Activated T-cell treated with anti-CD3 and anti-CD28 coated beads for 1 hour (primary cell): ENCODE measurements at places on chromosomes 6 and 20.

DNA sequence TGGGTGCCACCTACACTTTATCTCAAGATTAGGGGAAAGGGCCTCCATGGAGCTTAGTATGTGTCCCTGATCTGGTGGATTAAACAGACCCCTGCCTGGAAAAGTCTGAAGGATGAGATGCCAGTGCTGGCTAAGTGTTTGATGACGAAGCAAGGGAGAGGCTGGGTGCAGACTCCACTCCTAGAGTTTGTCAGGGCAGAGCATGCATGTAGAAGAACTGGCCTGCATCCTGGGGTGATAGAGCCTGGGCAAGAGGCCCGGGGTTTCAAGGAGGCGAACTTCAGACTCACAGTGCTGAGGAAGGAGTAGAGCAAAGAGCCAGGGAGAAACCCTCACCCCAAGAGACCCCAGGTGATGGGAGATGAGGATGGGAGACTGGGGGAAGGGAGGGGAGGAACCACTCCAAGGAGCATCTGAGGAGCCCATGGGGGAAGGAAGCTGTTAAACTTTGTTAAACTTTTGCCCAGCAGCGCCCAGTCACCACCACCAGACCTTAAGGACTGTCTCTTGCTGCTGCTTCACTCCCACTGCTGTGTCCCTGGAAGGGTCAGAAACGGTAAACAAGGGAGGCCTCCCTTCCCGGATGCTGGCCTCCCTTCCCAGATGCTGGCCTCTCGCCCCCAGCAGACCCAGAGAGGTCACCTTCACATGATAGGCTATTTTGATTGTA, 61.6 kb downstream of the RPRD1B start:
- no peak for DNase-seq

DNA sequence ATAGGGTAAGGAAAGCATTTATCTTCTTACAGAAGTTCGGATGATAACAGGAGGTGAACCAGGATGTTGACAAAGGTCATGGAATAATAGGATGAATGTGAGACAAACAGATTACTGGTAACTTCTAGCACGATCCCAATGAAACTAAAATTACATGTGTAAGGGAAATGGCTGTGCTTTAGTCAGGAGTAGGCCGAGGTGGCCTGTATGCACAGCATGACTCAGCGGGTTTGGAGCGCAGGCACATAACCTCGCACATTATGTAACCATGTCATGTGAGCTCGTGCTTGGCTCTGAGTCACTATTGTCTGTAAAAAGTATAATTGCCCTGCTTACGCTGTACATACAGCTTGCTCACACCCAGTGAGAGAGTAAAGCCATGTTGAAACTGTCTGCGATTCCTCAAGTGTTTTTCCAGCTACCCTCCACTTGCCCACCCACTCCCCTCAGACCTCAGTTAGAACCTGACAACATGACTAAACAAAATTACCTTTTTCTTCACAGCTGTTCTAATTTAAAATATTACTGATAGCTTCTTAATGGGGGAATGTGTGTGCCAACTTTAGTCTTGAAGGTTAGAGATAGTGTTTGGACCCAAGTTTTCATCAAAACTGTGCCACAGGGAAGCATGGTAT, 8.2 kb downstream of the CYB5R4 start:
- no peak for DNase-seq

DNA sequence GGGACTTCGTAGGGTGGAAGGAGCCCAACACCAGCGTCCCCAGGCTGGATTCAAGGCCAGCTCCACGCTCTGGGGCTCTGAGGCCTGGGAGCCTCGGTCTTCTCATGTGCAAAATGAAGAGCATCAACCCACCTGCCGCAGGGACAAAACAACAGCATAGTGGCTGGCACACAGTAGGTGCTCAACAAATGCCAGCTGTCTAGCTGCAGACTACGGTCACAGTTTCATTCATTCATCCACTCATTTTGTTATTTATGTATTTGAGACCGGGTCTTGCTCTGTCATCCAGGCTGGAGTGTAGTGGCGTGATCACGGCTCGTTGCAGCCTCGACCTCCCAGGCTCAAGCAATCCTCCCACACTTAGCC, 60.7 kb downstream of the CEBPB start:
- no peak for DNase-seq

DNA sequence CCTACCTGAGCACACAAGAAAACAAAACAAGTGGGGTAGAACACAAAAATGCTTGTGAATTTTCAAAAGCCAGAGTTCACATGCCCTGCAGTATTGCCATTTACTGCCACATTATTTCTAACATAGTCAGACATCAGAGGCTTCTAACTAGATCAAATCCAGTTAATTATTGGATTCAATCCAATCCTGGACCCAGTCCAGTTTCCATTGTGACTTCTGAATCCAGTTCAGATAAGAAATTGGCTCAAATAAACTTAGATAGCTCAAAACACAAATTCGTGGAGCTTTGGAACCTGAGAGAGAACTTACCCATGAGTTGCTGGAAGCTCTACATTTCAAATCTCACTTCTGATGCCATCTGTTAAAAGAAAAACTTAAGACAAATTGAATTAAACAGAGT, 85.2 kb upstream of the ANKEF1 start:
- no peak for DNase-seq
